ENCODE measurements at places on chromosomes 6 and 20.
A peak's percentile ranks its signal among the peaks of the same experiment; 100 is the strongest.

DNA sequence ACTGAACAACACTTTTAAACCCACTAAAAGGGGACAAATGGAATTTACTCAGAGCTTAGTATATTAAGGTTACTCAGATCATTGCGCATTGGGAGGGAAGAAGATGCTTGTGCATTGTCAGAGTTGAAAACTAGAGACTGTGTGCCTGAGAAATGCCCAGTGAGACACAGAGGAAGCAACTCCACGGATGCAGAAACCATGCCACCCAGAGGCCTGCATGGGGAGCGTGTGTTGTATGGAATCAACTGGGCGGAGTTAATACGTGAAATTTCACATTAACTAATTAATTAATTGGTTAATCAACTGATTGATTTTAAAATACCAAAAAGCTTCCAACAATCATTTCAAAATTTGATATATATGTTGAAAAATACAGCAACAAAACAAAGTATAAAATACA, 391.6 kb downstream of the PLCB1 start:
- no peaks in the 10 kb centered on the region for H3K36me3 ChIP-seq
- DNase-seq = no peak
- no peak overlapping the region for H3K27ac ChIP-seq
- no peaks in the 10 kb centered on the region for H3K4me1 ChIP-seq
- H3K4me3 ChIP-seq = no peak overlapping the region
- H3K27me3 ChIP-seq = no peaks in the 10 kb centered on the region

GRCh38 chr6:141540207-141540606, 592.5 kb upstream of the GJE1 start:
- peaks cover 7% of the 10 kb centered on the region for H3K4me1 ChIP-seq
- no peak for DNase-seq
- H3K4me3 ChIP-seq = no peak overlapping the region
- no peaks in the 10 kb centered on the region for H3K27me3 ChIP-seq

- no peaks in the 10 kb centered on the region for H3K27me3 ChIP-seq
- H3K4me1 ChIP-seq = peaks cover 6% of the 10 kb centered on the region
- H3K4me3 ChIP-seq = no peak overlapping the region
- H3K36me3 ChIP-seq = peaks cover 17% of the 10 kb centered on the region
- H3K27ac ChIP-seq = no peak overlapping the region
Measured at GRCh38 chr6:20661721-20662120, 127.5 kb downstream of the CDKAL1 start.

DNA sequence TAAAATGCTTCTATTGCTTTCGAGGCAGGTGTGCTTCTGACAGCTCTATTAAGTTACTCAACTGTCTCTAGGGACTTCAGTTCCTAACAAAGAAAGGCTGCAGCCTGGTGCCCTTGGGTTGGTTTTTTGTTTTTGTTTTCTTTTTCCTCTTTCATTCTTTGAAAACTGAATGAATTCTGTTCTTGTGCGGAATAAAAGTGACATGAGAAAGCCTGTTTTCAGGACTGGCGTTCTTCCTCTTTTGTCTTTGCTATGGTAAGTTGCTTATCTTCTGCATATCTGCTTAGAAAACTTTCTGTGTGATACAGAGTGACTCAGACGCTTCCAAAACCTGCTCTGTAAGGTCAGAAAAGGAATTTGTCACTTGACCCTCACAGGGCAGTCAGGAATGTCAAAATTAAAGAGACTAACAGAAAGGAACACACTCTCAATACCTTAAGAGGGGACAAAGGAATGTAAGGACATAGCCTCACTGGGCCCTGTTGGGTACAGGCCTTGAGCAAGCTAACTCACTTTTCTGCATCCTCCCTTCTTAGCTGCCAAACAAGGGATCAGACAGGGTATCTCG, 56.2 kb upstream of the NHSL1 start:
- H3K4me1 ChIP-seq = peaks cover 2% of the 10 kb centered on the region
- H3K27ac ChIP-seq = no peak overlapping the region
- no peak overlapping the region for H3K4me3 ChIP-seq

- no peaks in the 10 kb centered on the region for H3K36me3 ChIP-seq
- no peak overlapping the region for H3K27ac ChIP-seq
- H3K4me1 ChIP-seq = no peaks in the 10 kb centered on the region
- DNase-seq = no peak
- no peaks in the 10 kb centered on the region for H3K27me3 ChIP-seq
Measured at GRCh38 chr20:24657196-24657595, 187.8 kb downstream of the SYNDIG1 start.

DNA sequence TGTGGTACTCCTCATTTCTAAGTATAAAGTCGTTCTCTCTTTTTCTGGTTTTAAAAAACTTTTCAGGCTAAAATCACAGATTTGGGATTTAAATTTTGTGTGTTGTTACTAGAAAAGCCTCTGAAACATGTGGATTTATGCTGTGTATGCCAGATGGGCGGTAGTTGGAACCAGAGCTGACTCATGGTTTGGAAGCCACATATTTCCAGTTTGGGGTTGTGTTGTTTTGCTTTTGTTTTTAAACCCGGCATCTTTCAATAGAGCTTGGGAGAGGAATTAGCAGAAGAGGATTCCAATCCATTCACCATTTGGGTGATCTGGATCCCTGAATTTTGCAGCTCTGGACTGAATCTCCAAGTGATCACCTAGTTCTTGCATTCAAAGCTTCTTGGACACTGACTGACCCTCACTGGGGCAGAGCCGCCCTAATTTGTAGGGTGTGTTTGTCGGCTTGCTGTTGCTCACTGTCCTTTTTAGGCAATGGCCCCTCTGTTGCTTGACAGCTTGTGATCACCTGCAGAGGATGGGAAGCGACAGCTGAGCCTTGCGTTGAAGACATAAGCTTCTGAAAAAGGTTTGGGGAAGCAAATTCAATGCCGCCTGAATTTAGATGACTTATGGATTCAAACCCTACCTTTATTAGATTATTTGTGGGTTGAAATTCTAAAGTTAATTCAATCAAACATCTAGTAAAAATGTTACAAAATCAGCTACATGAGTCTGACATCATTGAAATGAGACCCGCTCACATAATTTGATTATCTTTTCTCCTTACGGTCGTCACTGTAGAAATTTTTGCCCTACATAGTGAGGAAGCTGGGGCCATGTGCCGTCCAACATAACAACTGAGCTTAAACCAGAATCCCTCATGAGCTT, 79.9 kb upstream of the CD83 start:
- H3K27ac ChIP-seq = no peak overlapping the region
- DNase-seq = no peak
- H3K4me1 ChIP-seq = peaks cover 3% of the 10 kb centered on the region
- H3K27me3 ChIP-seq = peaks cover 20% of the 10 kb centered on the region

- DNase-seq = no peak
- H3K4me1 ChIP-seq = no peaks in the 10 kb centered on the region
- peaks cover 15% of the 10 kb centered on the region for H3K27me3 ChIP-seq
- H3K36me3 ChIP-seq = no peaks in the 10 kb centered on the region
Measured at GRCh38 chr20:48314925-48315592, 512.7 kb downstream of the PREX1 start.

GRCh38 chr20:17612287-17612991, 42.6 kb downstream of the DSTN start:
- H3K4me3 ChIP-seq = no peak overlapping the region
- no peaks in the 10 kb centered on the region for H3K27me3 ChIP-seq
- H3K27ac ChIP-seq = peak overlapping the region; percentile 84
- DNase-seq = peak; percentile 33
- H3K4me1 ChIP-seq = peaks cover 29% of the 10 kb centered on the region

DNA sequence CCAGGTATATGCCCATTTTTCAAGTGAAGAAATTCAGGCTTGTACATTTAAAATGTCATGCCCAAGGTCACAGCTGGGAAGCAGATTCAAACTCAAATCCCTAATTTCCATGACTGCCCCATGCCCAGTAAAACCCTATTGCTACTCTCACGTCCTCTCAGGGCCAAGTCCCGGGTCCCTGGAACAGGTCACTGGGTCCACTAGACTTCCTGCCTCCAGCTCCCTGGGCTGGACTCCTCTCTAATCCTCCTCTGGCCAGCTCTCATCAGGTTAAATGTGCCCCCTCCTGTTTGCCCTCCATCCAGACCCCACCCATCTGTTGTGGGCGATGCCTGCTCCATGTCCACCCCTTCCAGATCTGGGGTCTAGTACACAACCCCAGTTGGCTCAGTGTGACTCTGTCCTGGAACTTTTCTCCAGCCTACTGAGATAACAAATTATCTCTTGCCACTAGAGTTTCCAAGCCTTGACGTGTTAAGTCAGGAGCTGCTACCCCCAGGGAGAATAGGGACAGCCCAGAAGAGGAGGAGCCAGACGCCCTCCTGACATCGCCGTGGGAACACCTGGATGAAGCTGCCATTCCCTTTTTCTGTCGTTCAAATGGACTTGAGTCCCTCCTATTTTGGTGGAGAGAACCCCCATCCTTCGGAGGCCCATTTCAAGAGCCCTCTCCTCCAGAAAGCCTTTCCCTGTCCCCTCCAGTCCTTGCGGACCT, 3.7 kb upstream of the SPDEF start:
- no peak overlapping the region for H3K27ac ChIP-seq
- H3K4me3 ChIP-seq = no peak overlapping the region
- peaks cover 4% of the 10 kb centered on the region for H3K4me1 ChIP-seq
- H3K36me3 ChIP-seq = no peaks in the 10 kb centered on the region
- no peak for DNase-seq
- no peaks in the 10 kb centered on the region for H3K27me3 ChIP-seq

GRCh38 chr6:115592025-115592424, 468.7 kb downstream of the FRK start:
- H3K36me3 ChIP-seq = no peaks in the 10 kb centered on the region
- no peaks in the 10 kb centered on the region for H3K4me1 ChIP-seq
- H3K27me3 ChIP-seq = no peaks in the 10 kb centered on the region
- no peak for DNase-seq

DNA sequence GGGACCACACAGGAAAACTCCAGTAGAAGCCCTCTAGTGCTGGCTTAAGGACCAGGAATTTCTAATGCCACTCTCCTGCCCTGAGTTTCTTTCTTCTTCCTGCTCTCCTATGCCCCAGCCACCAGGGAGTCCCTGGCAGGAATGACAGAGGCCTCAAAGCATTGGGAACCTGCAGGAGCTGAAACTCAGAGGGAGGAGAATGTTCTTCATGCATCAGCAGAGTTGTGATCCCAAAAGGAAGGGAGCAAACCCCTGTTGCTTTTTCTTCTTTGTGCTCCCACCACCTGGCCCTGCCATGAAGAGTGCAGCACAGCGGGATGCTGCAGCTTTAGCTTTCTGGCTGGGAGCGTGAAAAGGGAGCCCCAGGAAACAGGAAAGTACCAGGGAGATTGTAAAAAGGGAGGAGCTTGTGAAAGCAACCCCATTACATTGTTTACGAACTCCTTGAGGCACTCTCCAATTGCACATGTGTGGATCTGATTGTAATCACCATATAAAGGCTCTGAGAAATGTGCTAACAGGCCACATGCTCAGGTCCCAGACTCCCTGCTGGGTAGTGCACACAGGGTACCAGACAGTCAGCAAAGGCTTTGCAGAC, 34.7 kb upstream of the FKBP1A start:
- H3K4me3 ChIP-seq = no peak overlapping the region
- H3K27ac ChIP-seq = no peak overlapping the region
- no peak for DNase-seq
- no peaks in the 10 kb centered on the region for H3K27me3 ChIP-seq

DNA sequence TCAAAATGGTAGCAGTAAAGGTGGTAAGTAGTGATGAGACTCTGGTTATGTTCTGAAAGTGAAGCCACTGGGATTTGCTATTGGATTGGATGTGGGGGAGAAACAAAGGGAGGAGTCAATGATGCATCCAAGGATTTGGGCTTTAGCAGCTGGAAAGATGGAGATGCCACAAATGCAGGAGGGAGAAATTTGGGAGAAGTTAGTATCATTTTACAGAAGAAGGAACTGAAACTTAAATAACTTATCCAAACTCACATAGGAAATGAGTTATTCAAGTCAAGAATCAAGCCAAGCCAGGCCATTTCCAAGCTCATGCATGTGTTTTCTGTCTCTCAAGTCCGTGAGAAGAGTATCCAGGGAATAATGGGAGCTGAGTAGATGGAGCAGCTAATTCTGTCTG, 155.1 kb upstream of the TNFAIP3 start:
- DNase-seq = no peak
- H3K27me3 ChIP-seq = no peaks in the 10 kb centered on the region
- peaks cover 57% of the 10 kb centered on the region for H3K4me1 ChIP-seq
- H3K27ac ChIP-seq = no peak overlapping the region
- H3K4me3 ChIP-seq = no peak overlapping the region

- H3K36me3 ChIP-seq = no peaks in the 10 kb centered on the region
- peaks cover 3% of the 10 kb centered on the region for H3K27me3 ChIP-seq
- no peak overlapping the region for H3K4me3 ChIP-seq
- no peak overlapping the region for H3K27ac ChIP-seq
Measured at GRCh38 chr6:46983007-46983411, 59.1 kb downstream of the ADGRF1 start.

- no peaks in the 10 kb centered on the region for H3K27me3 ChIP-seq
- DNase-seq = no peak
- H3K4me3 ChIP-seq = no peak overlapping the region
- peaks cover 4% of the 10 kb centered on the region for H3K36me3 ChIP-seq
- H3K27ac ChIP-seq = no peak overlapping the region
Measured at GRCh38 chr6:80457439-80457933, 351.0 kb downstream of the BCKDHB start.

- H3K27ac ChIP-seq = peak overlapping the region; percentile 77
- H3K4me3 ChIP-seq = peak overlapping the region; percentile 50
- no peaks in the 10 kb centered on the region for H3K27me3 ChIP-seq
- DNase-seq = no peak
Measured at GRCh38 chr6:130778946-130779657, 48.1 kb upstream of the SMLR1 start.

- peaks cover 7% of the 10 kb centered on the region for H3K4me1 ChIP-seq
- DNase-seq = no peak
- no peaks in the 10 kb centered on the region for H3K27me3 ChIP-seq
- no peak overlapping the region for H3K27ac ChIP-seq
- H3K4me3 ChIP-seq = no peak overlapping the region
Measured at GRCh38 chr6:13384966-13385365, 56.6 kb upstream of the TBC1D7 start.

All from activated naive CD8-positive, alpha-beta T cell treated with anti-CD3 and anti-CD28 coated beads for 36 hours (primary cell).